ENCODE measurements at places on chromosomes 16 and 17. TPM values are rescaled to one million over a fixed set of nuclear protein-coding genes. Genes with fewer than 3 reads are reported as not detected.

The TUBG2 gene
- total RNA-seq = 16.6 TPM

The PRSS8 gene
- total RNA-seq = not detected

The GGA3 gene
- 18.9 TPM for total RNA-seq

The P3H4 gene
- total RNA-seq = 19.8 TPM

The RFWD3 gene
- 11.3 TPM for total RNA-seq

The MNT gene
- total RNA-seq = 12.2 TPM

The KRTAP4-9 gene
- not detected for total RNA-seq

The SMTNL2 gene
- 5.8 TPM for total RNA-seq

The CD300LB gene
- not detected for total RNA-seq

The TP53TG3B gene
- total RNA-seq = not detected

The TNP2 gene
- total RNA-seq = not detected

The IGSF6 gene
- total RNA-seq = 5.8 TPM

The MARVELD3 gene
- total RNA-seq = 0.69 TPM

The OTOP3 gene
- total RNA-seq = not detected

Data from diencephalon (tissue), 1 donor.